ENCODE measurements at places on chromosomes 5 and 9.
A peak's percentile ranks its signal among the peaks of the same experiment; 100 is the strongest.

GRCh38 chr9:120197605-120198004 lies 382.4 kb downstream of the CDK5RAP2 start:
- DNase-seq, result no peak

DNA sequence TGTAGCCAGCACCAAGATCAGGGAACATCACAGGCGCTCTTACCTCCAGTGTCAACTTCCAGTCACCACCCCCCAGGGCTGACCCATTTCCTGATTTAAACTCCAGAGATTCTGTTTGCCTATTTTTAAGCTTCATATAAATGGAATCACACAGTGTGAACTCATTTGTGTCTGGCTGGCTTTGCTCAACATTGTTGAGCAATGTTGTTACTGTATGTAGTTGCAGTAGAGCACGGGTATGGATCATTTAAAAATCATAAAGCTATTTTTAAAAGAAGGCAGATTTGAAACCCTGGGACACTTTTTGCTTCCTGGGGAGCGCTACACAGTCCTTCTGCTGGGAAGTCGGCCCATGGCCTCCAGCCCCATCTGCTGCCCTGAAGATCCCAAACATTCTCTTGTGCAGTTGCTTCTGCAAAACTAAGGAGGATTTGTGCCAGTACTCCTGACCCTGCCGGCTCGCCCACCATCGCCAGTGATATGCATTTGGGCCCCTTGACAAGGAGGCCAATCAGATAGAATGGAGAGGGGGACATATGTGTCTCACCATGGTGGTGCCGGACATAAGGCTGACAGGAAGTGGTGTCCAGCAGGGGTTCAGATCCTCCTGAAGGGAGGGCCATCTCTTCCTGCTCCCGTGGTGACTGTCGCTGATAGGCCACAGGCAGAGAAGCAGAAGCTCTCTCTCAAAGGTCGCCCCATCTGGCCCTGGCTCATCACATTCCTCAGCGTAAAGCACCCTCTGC lies 13.3 kb downstream of the DCANP1 start:
- no peak for DNase-seq

GRCh38 chr9:134051319-134051718 lies 16.5 kb downstream of the BRD3 start:
- DNase-seq, result no peak

DNA sequence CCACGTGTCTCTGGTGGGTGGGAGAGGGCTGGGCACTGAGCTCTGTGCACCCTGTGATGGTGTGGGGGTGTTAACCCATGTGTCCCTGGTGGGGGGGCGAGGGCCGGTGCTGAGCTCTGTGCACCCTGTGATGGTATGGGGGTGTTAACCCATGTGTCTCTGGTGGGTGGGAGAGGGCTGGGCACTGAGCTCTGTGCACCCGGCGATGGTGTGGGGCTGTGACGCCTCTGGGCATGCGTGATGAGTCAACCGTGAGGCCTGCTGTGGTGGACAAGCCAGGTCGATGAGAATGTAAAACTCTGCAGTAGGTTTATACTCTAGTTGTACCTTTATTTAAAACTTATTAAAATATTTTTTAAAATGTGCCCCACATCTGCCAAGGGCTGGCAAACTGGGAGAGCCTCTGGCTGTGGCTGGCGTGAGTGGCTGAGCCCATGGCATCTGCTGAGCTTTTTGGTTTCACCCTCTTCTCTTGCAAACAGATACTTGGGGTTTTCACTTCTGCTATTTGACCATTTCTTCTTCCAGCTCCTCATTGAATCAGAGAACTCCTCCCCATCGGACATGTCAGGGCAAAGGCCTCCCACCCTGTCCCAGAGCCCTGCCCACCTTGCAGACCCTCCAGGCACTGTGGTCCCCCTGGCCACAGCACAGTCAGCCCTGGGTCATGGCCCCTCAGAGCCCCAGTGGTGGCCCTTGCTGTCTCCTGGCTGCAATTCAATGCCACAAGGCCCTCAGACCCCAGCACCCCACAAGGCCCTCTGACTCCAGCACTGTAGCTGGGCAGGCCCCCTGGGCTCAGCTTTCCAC lies 18.5 kb upstream of the EXOC3 start:
- no peak for DNase-seq

DNA sequence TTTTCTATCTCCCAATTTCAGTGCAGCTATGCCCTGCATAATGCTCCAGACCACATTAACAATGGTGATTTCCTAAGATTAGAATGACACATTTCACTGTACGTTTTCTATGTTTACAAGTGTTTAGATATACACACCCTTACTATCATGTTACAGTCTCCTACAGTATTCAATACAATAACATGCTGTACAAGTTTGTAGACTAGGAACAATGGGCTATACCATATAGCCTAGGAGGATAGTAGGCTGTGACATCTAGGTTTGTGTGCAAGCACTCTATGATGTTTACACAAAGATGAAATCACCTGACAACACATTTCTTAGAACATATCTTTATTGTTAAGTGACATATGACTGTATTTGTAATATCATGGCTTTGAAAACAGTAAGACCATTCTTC lies 1435.6 kb upstream of the NUDT12 start:
- DNase-seq, result no peak

GRCh38 chr5:73853091-73853490 lies 227.1 kb downstream of the ARHGEF28 start:
- no peak for DNase-seq

GRCh38 chr9:21812415-21812814 lies 10.0 kb downstream of the MTAP start:
- no peak for DNase-seq

DNA sequence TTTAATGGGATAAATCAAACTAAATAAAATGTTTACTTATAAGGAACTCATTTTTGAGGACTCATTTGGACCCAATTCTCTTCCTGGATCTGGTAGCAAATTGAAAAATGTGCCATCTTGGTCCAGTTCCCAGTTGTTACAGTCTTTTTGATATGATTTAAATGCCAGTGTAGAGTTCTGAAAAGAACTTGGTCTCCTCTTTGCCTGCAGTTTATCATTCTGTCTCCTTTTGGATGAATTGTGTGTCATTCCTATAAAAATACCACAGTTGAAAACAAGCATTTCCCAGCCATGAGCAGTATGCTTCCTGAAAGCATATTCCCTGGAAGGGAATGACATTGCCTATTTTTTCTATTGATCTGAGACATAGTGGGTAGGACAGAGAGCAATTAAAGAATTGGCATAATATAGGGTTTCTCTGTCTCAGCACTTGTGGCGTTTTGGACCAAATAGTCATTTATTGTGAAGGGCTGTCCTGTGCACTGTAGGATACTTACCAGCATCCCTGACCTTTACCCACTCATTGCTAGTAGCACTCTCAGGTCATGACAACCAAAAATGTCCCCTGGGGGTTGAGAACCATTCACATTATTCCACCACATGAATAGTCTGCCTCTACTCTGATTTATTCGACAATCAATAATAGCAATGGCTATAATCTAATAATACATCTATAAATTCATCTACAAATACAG lies 181.8 kb downstream of the NXNL2 start:
- DNase-seq, result no peak

DNA sequence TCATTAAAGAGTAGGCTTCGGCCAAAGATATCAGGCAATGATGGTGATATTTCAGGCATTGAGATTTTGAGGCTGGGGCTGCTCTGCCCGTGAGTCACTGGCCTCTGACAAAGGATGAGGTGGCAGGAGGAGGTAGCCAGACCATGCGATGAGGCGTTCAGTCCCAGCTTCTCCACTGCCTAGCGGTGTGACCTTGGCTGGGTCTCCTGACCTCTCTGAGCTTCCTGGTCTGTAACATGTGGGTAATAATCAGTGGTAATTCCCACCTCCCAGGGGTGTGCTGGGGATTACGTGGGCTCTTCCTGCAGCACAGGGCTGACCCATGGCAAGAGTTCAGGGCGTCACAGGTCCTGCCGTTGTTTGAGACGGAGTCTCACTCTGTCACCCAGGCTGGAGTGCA lies 73.2 kb upstream of the RAPGEF1 start:
- no peak for DNase-seq

GRCh38 chr5:72523960-72524582 lies 16.9 kb upstream of the ZNF366 start:
- no peak for DNase-seq

- DNase-seq, result no peak
These were observed 121.8 kb downstream of the SEMA6A start for GRCh38 chr5:116452774-116453368.

- no peak for DNase-seq
These were observed 38.8 kb downstream of the DNAJB5 start for GRCh38 chr9:35028341-35028740.

DNA sequence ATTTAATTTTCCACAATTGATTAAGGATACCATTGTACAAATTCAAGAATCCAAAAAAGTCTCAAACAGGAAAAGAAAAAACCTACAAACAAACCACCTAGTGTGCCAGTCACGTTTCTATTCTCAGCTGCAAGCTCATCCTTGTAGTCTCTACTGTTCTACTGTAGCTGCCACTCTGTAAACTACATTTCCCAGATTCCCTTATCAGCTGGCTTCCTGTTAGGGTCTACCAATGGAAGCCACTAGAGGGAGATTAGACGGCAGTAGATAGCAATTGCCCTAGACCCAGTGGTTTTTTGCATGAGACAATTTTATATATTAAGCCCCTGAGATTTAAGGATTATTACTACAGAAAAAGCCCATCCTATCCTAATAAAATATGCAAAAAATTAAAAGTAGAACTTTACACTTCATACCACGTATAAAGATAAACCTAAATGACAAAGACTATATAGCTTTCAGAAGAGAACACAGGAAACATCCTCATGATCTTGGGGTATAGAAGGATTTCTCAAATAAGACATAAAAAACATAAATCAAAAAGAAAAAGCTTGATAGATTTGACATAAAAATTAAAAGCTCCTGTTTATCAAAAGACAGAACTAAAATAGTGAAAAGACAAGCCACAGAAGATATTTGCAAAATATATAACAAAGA lies 37.4 kb downstream of the P4HA2 start:
- DNase-seq, result peak; percentile 49

- DNase-seq, result no peak
These were observed 10.7 kb upstream of the IL17B start for GRCh38 chr5:149389552-149390495.

- no peak for DNase-seq
These were observed 87.5 kb upstream of the SSBP2 start for GRCh38 chr5:81838307-81838906.

DNA sequence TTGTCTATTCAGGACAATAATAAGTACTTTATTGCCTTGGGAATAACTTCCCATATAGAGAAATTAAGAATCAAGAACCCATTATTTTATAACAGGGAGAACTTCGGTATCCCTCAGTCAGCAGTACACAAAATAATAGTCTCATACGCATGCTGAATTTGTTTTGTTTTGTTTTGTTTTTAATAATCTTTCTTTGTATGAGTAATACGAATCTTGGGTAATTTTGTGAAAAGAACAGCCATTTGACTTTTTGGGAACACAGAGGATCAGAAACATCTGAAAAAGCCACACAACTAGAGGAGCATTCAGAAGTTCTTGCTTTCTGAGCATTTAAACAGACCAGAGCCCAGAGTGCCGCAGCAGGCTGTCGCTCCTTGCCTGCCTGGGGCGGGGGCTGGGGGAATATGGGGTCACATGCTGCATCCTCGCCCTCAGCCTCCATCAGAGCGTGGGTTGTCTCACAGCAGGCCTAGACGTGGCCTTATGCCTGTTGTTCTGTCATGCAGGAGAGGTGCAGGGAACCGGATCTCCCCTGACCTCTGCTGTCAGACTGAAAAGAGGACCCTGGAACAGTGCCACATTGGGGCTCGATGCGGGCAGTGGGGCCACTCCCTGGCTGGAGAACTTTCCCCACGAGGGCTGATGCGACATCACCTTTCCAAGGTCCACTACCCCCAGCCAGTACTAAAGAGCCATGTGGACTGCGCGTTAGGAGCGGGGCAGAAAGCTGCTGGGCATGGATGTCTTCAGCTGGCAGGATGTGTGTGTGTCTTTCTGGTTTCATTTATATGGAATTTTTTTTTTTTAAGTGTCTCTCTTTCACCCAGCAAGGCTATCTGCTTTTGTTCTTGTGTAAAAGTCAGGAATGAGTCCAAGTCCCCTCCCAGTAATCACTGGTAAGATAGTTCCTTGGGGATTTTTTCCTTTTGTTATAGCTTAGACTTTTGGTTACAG lies 133.4 kb upstream of the OTULINL start:
- peak; percentile 63 for DNase-seq

GRCh38 chr9:134441227-134442084 lies 115.2 kb downstream of the RXRA start:
- no peak for DNase-seq
